ENCODE measurements at places on chromosomes 3 and 15.
A peak's percentile ranks its signal among the peaks of the same experiment; 100 is the strongest.

DNA sequence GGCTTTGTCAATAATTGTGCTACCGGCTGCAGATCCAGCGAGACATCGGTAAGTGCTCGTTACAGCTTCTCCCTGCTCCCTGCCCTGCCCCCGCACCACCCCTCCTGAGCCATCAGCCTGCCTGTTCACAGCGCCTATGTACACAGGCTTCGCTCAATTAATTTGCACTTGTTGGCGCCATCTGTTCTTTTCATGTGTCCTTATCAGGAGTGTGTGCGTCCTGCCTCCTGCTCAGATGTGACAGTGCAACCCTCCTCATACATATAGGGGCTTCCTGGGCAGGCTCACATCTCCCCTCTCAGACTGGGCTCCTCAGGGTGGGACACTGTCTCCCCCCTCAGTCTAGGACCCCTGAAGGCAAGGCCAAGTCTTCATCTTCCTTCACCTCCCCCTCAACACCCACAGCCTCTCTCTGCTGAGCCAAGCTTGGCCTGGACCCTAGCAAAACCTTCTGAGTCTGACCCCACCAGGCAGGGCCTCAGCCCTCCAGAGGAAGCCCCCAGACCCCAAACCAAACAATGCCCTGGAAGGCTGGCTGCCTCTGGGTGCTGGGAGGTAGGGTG is 54.9 kb downstream of the CYP11A1 start:
- DNase-seq: no peak

DNA sequence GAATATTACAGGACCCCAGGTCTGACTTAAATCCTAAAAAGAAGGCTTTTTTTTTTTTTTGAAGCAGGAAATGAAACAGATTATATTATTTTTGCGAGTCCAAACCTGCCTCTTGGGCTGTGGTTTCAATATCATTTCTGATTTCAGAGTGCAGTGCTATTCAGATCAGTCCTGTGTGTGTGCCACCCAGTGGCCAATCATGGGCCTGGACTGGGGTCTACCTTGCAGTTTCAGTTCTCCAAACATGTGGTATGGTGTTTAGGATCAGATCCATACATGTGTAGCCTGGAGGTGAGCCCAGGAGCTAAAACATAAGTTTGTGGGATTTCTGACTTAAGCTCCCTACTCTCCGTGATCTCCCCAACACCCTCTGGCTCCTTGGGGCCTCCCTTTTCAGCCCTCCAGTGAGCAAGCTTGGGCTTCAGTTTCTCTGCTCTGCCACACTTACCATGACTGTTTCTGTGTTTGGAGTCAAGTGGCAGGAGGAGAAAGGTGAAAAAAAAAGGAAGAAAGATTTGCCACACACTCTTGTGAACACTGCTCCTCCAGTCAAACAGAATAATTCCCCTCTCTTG is 12.1 kb upstream of the THSD4 start:
- peak; percentile 58 for DNase-seq

GRCh38 chr3:183178833-183179549 is 16.5 kb upstream of the LAMP3 start:
- peak; percentile 53 for DNase-seq

DNA sequence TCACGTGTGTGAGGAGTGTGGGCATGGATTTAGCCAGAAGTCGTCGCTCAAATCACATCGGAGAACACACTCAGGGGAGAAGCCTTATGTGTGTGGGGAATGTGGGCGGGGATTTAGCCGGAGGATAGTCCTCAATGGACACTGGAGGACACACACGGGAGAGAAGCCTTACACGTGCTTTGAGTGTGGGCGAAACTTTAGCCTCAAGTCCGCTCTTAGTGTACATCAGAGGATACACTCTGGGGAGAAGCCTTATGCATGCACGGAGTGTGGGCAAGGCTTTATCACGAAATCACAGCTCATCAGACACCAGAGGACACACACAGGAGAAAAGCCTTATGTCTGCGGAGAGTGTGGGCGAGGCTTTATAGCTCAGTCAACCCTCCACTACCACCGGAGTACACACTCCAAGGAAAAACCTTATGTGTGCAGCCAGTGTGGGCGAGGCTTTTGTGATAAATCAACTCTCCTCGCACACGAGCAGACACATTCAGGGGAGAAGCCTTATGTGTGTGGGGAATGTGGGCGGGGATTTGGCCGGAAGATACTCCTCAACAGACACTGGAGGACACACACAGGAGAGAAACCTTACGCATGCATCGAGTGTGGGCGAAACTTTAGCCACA is 28.1 kb downstream of the ZNF589 start:
- DNase-seq: no peak

GRCh38 chr3:23665741-23666140 is 140.0 kb upstream of the UBE2E1 start:
- DNase-seq: peak; percentile 27

GRCh38 chr3:10783360-10784351 is 32.4 kb upstream of the SLC6A11 start:
- DNase-seq: peak; percentile 48

- DNase-seq: no peak
Measured at GRCh38 chr3:120280026-120280425, 5.0 kb downstream of the GPR156 start.

- DNase-seq: no peak
Measured at GRCh38 chr15:38593524-38593923, 28.9 kb upstream of the RASGRP1 start.

DNA sequence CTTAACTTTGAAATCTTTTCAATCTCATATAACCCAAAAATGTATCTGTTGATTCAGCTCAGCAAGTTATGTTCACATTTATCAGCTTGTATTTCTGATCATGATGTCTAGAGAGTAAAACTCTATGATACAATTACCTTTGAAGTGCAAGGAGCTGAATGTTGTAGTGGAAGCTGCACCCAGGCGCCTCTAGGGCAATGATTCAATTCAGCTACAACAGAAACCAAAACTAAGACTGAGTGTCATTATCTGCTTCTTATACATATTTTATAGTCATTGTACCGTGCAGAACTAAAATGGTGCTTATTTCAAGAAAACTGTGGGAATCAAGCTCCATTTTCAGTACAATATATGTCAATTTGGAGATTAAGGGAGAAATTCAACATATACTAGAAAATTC is 1237.5 kb downstream of the ZPLD1 start:
- DNase-seq: no peak

- DNase-seq: no peak
Measured at GRCh38 chr3:167940241-167940640, 155.5 kb downstream of the GOLIM4 start.

GRCh38 chr3:134374791-134375581 is 739 bp upstream of the AMOTL2 start:
- DNase-seq: peak; percentile 40

DNA sequence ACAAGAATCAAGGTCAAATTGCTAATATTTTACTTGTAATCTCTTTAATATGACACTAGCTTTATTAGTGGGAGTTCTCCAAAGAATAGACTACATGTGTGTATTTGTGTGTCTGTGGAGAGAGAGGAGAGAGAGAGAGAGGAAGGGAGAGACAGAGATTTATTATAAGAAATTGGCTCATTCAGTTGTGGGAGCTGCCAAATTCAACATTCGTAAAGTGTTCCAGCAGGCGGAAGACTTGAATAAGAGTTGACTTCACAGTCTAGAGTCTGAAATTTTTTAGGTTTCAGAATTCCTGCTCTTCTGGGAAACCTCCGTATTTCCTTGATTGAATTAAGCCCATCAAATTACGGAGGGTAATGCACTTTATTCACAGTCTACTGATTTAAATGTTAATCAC is 4.7 kb upstream of the CLDN1 start:
- no peak for DNase-seq

DNA sequence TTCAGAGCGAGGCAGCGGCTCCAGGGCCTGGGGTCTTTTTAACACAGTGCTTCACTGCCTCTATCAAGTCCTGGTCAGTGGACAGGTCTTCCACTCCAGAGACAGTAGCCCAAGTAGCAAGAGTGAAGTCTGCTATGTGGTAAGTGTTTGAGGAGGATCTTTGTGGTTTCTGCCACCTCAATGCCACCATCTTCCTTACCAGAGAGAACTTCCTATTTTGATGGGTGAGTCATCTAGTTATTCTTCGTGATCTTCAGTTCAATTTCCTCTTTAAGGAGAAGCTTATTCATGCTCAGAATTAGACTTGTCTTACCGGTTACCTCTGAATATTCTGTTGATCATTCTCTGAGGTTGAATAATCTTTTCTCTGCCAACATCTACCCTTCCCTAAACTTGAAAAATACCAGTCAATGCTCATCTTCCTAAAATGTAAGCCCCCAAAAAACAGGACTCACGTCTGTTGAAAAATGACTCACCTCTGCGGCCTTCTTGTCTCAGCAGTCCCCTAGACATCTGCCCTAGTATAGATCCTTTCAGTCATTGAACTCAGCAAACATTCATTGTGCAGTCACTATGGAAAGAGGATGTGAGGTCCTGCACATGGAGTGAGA is 32.2 kb upstream of the BCL6 start:
- no peak for DNase-seq

- DNase-seq: peak; percentile 45
Measured at GRCh38 chr3:5126586-5126985, 4.5 kb downstream of the ARL8B start.

DNA sequence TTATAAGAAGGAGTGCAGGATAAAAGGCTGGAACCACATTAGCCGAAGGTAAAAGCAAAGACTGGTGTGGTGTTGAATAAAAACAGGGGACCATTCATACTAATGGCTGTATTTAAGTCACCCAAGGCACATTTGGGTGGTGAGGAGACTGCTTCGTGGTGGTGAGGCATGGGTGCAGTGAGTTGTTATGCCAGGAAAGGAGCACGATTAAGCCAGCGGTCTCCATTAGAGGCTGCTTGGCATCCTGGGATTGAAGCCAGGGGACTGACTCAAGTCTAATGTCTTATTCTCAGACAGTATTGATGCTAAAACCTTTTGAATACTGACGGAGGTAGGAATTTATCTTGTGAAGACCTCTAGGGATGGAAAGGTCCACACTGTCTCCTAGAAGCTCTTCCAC is 21.9 kb downstream of the FEM1B start:
- no peak for DNase-seq

GRCh38 chr3:44077267-44077666 is 164.4 kb upstream of the TOPAZ1 start:
- no peak for DNase-seq

DNA sequence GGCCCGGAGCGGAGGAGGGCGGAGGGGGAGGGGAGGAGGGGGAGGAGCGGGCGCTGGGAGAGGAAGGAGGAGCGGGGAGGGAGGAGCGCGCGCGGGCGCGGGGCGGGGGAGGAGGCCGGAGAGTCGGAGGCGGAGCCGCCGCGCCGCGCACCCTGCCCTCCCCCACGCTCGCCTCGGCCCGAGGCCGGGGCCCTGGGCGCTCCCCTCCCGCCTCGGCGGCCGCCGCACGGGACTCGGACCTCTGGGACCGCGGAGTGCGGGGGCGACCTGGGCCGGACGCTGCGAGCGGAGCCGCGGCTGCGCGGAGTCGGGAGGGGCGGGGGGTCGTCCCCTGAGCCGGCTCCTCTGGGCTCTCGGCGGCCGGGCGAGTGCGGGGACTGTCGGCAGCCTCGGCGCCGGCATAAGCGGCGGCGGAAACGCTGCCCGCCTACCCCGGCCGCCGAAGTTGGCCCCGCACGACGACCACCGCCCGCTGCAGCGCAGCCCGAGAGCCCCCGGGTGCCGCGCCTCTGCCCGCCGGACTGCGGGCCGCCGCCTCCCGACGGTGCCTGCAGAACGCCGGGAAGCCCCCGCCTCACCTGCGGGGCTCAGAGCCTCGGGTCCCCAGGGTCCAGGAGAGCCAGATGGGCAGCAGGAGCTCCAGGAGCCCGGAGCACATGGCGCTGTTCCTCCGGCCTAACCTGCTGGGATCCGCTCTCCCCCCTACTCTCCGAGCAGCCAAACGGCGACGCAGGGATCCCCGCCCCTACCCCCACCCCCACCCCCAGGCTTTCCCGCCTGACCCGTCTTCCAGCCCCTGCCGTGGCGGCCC is 406 bp upstream of the GABRB3 start:
- no peak for DNase-seq

DNA sequence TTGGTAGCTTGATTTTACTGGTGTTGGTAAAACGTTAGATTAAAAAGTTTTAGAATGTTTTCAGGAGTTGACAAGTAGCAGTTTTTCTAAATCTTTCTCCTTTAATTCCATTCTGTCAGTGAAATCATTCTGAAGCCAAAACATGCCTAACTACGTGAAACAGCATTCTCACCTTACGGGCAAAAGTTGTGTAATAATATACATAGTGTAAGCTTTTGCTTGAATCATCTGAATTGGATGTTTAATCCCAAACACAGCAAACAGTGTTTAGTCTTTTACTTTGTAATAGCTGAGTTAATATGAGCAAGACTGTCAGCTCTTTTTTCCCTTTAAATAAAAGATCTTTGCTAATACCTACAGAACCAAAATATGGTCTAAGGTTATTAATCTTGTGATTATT is 100.6 kb downstream of the CYP19A1 start:
- no peak for DNase-seq

DNA sequence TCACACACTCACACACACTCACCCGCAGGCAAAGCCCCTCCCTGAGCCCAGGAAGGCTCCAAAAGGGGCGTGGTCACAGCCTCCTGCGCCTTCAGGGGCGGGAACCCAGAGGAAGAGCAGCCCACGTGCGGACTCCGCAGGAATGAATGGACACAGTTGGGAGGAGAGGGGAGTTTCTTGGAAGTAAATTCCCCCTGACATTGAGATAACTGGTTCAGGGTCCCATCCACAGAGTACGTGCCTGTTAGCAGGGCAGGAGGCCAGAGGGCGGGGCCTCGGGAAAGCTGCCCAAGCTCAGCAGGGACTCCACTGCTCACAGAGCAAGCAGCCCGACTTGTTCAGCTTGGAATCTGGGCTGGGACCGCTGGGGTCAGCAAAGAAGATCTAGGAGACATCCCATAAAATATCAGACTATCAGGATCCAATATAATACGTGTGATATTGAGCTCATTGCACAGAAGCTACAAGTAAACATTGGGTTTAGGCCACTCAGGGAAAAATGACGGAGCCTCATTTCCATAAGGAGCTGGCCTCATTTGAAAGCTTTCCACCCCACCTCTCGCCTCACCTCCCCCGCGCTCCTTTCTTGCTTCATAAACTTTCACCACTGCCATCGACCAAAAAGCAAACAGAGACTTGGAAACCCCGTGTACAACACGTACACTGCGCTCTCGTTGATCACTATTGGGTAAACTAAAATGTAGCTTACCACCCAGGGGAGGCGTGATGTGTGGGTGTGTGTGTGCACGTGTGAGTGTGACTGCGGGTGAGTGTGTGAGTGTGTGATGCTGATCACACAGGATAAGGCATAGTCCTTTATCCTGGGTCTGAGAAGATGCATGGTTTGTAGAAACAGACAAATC is 36.0 kb downstream of the TM2D3 start:
- DNase-seq: peak; percentile 18

DNA sequence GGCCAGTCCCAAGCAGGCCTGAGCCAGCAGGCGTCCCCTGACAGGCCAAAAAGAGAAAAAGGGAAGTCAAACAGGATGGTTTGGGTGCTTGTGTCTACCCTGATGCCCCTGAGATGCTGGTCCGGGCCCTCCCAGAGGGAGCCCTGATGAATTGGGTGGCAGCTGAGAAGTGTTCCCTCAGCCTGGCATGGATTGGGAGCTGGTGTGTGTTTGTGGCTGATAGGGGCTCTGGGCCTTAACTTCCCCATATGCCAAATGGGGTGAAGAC is 1.4 kb downstream of the FBLN2 start:
- DNase-seq: no peak

- DNase-seq: peak; percentile 16
Measured at GRCh38 chr3:193826159-193826795, 233.3 kb downstream of the OPA1 start.

- DNase-seq: no peak
Measured at GRCh38 chr3:64251019-64251418, 25.8 kb upstream of the PRICKLE2 start.

- DNase-seq: no peak
Measured at GRCh38 chr15:85762039-85762755, 32.5 kb downstream of the KLHL25 start.

- DNase-seq: no peak
Measured at GRCh38 chr3:68728343-68728742, 204.0 kb downstream of the TAFA4 start.

- DNase-seq: no peak
Measured at GRCh38 chr3:169131690-169132464, 531.6 kb downstream of the MECOM start.
